Activated CD8-positive, alpha-beta memory T cell treated with anti-CD3 and anti-CD28 coated beads for 1 hour (primary cell): ENCODE measurements at places on chromosomes 13 and 19.
A peak's percentile ranks its signal among the peaks of the same experiment; 100 is the strongest.

DNA sequence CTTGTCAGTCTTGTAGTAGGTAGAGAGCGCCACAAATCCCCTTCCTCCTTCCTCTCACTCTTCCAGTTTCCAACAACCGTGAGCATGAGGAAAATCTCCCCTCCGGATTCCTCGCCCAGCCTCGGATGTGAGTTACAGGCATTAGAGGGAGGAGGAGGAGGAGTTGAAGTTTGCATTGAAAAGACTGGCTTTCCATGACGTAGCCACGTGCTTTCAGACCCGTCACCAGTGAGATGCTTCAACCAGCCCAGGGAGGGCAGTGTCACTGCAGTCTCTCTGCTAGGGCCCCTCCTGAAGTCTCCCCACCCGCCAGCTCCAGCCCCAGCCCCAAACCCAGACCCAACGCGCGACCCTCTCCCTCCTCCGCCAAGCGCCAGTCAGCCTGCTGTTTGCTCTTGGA is 442 bp upstream of the FGF14 start:
- no peak for DNase-seq

GRCh38 chr19:23060016-23060415 is 56.8 kb upstream of the ZNF730 start:
- DNase-seq: no peak

DNA sequence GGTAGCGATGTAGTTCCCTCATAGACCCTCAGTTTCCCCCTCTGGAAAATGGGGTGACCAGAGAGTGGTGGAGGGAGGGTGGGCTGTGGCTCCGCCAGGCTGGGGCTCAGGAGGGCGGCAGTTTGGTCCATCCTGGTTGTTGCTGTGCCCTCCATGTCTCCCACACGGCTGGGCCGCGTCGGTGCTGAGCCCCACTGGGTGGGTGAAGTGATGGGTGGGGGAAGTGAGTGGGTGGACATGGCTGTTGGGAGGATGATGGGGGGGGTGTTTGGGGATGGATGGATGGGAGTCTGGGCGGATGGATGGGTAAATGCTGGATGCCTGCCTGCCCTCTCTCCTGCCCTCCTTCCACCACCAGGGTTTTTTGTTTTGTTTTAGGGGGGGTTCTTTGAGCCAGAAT is 16.6 kb upstream of the EHD2 start:
- DNase-seq: no peak

GRCh38 chr19:55585658-55586339 is 5.2 kb upstream of the ZNF579 start:
- no peak for DNase-seq

DNA sequence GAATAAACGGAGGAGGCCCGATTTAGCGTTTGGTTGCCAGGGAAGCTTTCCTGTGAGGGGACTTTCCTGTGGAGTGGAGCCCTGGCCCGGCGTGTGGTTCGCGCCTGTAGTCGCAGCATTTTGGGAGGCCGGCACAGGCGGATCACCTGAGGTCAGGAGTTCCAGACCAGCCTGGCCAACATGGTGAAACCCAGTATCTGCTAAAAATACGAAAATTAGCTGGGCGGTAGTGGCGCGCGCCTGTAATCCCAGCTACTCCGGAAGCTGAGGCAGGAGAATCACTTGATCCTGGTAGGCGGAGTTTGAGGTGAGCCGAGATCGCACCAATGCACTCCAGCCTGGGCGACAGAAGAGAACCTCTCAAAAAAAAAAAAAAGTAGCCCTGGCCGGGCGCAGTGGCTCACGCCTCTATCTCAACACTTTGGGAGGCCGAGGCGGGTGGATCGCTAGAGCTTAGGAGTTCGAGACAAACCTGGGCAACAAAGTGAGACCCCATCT is 6.9 kb downstream of the KANK3 start:
- DNase-seq: no peak

GRCh38 chr19:5103812-5104410 is 135.0 kb downstream of the KDM4B start:
- no peak for DNase-seq

DNA sequence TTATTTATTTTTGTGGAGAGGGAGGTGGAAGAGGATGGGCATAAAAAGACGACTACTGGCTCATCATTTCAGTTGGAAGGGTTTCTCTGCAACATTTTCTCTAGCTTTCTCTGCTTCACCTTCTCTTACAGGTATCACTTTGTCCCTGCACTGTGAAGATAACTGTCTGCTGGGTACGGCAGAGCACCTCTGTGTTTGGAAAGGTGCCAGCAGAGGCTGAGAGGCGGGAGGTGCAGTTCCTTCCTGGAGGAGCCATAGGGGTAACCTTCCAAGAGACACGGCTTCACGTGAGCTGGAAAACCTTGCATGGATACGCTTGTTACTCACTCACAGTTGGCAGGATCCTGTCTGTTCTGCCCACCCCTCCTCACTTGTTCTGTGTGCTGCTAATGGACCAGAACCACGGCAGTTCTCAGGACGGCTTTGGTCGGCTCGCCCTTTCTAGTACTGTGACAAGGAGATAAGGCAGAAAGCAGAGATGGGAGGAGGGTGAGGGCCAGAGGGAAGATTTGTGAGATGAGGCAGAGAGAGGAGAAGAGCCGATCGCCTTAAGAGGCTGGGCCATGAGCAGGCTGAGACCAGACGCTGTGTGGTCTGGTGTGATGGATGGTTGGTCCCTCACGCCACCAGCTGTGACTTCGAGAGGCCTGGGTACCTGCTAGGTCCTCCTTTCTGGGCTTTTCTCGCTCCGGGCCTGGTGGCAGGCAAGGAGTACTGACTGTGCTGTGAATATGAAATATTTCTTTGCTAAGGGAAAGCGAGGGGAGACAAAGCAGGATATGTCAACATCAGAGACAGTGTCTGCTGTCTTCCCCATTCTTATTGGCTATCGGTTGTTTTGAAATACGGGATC is 66.8 kb downstream of the MRPL57 start:
- no peak for DNase-seq

DNA sequence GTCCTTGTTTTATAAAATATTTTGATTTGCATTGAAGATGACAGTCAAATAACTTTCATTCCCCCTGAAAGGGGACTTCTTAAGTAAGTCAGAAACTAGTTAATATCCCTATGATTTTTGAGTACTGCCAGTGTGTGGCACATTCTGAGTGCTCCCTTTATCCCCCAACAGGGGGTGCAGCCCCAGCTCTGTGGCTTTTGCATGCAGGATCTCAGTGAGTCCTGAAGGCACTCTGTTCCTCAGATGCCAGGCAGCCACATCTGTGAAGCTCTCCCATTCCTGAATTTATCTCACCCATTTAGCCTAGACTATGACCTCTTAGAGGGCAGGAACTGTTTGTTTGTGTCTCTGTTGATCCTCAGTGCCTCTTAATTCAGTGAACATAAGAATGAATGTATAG is 123.1 kb downstream of the CDK8 start:
- no peak for DNase-seq

GRCh38 chr13:59478908-59479307 is 684.8 kb downstream of the DIAPH3 start:
- DNase-seq: no peak

GRCh38 chr13:25249001-25249543 is 38.2 kb downstream of the MTMR6 start:
- DNase-seq: no peak

DNA sequence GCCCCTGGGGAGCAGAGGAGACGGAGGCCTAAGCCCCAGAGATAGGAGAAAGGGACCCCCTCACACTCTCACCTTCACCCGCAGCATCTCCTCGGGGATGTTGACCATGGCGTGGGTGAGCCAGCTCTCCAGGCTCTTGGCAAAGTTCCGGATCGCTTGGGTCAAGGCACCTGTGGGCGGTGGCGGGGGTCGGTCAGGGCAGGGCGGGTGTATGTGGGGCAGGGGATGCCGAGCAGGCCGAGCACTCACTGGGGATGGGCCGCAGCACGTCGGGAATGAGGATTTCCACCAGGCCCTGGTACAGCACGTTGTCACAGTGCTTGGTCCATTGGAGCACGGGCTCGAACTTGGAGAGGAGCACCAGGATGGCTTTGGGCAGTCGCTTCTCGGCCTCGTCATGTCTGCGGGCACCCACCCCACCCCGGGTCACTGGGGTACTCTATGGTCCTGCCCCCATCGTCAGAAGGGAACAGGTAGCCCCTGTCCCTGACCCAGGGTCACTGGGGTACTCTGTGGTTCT is 13.1 kb downstream of the DCAF15 start:
- no peak for DNase-seq

DNA sequence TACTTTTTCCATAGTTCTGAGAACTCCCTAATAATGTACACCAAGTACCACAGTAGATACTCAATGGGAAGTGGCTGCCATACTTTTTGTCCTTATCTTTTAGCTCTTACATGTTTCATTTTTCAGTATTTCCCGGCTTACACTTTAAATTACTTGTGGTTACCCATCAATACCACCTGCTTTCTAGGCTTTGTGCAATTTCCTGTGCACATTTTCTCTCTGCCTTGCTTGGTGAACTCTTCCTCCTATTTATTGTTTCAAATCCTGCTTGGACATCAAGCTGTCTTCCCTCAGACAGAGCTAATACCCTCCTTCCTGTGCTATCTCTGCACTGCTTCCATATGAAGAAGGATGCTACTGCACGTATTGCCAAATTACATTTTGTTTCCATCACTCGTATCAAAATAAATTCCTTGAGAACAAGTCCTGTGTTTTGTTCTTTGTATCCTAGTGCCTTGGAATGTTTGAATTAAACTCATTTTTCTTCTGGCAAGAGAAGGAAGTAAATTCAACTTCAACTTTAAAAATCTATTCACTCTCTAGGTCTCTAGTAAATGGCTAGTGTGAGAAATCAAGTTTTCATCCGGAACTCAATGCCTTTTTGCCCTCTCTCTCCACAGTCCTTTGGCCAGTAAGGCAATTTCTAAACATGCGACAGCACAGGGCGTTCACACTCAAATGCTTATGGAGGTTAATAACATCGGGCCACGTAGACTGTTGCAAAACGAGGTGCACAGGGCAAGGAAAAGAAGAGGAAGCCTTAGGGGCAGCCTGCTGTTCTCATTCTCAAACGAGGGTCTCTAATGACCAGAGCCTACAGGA is 5.6 kb downstream of the ZAR1L start:
- no peak for DNase-seq

DNA sequence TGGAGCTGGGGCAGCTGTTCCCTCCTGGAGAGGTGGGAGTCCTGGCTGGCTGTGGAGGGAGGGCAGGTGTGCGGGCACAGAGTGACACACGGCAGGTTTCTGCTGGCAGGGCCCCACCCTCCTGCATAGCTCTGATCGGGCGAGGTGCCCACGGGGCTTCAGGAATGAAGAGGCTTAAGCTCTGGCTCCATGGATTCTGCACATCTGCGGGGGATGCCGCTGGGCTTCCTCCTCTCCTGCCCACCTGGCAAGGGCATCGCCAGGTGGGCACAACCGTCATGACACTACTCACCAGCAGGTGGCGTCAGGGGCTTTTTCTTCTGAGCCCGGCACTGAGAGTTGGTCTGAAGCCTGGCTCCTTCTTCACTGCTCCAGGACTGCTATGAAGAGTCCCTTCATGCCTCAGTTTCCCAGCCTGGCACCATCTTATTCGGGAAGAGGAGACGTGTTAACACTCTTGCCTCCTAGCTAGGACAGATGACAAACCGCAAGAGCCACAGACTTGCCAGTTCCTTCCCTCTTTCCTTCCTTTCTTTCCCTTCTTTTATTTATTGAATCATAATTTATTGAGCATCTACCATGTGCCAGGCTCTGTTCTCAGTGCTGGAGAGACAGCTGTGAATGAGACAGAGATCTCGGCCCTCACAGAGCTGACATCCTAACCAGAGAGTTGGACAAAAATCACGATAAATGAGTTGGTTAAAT is 15.2 kb upstream of the PAK4 start:
- DNase-seq: peak; percentile 32

- DNase-seq: no peak
Measured at GRCh38 chr13:68993154-68993553, 1114.5 kb upstream of the ATXN8OS start.

DNA sequence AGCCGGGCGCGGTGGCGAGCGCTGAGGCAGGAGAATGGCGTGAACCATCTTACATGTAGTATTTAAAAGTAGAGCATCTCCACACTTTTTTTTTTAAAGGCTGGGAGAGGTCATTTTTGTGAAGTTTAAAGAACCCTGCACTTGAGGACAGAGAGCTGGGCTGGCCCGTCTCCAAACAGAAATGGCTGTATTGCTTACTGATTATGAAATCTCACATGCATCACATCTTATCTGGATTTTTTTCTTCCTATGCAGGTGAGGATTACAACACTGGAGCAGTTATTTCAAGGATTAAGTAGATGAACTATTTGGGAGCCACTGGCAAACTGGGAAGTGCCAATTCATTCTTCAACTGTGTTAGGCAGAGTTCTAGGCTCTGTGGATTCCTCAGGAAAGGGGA is 59.5 kb downstream of the TEX26 start:
- no peak for DNase-seq

GRCh38 chr13:44807449-44808034 is 181.7 kb downstream of the NUFIP1 start:
- no peak for DNase-seq

DNA sequence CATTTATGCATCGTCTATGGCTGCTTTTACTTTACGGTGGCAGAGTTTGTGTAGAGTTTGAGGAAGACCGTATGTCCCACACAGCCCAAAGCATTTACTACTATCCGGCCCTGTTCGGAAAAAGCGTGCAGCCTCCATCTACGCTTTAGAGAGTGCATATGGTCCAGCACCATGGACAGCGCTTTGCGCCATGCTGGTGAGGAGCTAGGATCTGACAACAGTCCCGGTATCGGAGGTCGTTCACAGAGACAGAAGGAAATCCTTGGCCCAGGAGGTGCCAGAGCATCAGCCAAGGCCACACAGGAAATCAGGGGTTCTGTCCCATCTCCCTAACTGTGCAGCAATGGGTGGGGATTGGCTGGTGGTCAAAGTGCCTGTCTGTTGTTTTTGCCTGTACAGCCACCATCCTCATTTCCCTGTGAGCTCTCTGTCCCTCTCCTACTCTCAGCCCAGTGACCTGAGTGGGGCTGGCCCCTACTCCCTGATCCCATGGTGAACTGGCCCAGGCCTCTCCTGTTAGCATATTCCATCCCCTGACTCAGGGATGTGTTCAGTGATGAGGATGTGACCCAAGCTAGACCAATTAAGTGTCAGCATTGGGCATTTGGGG is 16.2 kb upstream of the PRODH2 start:
- peak; percentile 22 for DNase-seq

- DNase-seq: no peak
Measured at GRCh38 chr13:60509601-60510386, 112.8 kb downstream of the TDRD3 start.

- no peak for DNase-seq
Measured at GRCh38 chr13:41651413-41652058, 194.2 kb downstream of the RGCC start.

DNA sequence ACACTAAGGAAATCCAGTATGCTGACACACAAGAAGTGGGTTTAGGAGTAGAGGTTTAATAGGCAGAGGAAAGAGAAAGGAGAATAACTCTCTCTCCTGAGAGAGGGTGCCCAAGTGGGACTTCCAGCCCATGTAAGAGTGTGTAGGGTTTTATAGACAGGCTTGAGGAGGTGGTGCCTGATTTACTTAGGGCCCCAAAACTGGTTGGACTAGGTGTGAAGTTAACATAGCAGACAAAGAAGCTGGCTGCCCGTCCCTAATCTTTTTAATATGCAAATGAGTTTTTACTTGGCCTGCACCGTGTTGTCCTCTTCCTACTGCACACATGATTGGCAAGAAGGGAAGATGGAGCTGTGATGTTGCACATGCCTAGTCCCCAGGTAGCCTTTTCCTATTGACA is 752.5 kb upstream of the SLITRK5 start:
- no peak for DNase-seq

- DNase-seq: no peak
Measured at GRCh38 chr13:32116210-32116609, 84.6 kb downstream of the FRY start.

GRCh38 chr13:101144808-101145419 is 271.4 kb downstream of the NALCN start:
- DNase-seq: no peak

- DNase-seq: no peak
Measured at GRCh38 chr19:43778651-43779050, 2.1 kb downstream of the KCNN4 start.
